SIG-M5 (cell line): ENCODE measurements at places on chromosomes 5 and 9.

DNA sequence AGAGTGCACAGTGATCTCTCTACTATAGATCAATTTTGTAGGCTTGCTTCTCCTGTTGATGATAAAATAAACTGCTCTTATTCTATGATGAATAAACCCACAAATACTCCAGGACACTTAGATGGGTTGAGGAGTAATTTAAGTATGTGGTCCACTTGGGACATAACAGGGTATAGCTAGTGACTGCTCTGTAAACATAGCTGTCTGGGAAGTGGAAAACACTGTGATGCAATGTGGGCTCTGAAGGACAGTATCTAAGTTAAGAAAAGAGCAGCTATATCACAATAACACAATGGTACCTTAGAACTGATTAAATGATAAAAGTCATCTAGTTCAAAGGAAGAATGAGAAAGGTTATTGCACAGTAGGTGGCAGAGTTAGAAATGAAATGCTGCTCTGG is 294.3 kb upstream of the HAPLN1 start:
- DNase-seq: no peak

- no peak for DNase-seq
These were observed 11.0 kb upstream of the ERMP1 start for GRCh38 chr9:5843794-5844471.

DNA sequence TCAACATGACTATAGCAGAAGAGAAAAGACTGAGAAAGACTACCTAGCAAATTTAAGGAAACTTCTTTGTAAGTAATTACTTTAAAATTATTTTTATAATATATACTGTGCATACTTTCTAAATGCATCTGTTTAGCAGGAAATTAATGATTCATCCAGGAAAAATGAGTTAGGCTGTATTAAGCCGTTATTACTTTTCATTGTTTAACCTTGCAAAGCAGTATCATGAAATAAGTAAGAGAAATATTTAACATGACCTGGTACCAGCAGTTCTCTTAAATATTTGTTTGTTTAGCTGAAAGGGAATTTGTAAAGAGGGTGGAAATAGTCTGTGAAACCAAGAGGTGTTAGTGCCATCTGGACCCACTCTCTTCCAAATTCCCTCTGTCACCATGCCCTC is 175.0 kb downstream of the GNAQ start:
- DNase-seq: no peak

DNA sequence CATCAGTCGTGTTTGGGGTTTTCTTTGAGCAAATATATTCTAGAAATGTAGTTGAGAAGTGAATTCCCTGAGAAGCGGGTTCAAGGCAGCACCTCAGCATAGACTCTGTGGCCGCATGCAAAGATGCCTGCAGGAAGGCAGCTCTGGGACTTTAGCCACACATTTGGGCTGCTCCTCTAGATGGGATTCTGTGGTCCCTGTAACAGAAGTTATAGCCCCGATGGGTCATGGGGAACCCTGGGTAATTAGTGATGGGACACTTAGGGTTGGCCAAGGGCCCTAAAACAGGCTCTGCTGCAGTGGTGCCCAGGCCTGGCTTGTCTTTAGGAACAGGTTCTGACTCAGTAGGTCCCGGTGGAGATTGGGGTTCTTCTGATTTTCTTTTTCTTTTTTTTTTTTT is 36.8 kb downstream of the PHF2 start:
- DNase-seq: no peak

GRCh38 chr5:56350597-56351170 is 117.6 kb upstream of the ANKRD55 start:
- no peak for DNase-seq
